ENCODE measurements at places on chromosomes 7 and 10. TPM values are rescaled to one million over a fixed set of nuclear protein-coding genes. Genes with fewer than 3 reads are reported as not detected.

The ZC3HAV1L gene
- 5.8 TPM for total RNA-seq

The HEPACAM2 gene
- 0.19 TPM for total RNA-seq

- no peak for DNase-seq
These were observed 14.3 kb downstream of the CEP41 start for GRCh38 chr7:130426564-130426963.

DNA sequence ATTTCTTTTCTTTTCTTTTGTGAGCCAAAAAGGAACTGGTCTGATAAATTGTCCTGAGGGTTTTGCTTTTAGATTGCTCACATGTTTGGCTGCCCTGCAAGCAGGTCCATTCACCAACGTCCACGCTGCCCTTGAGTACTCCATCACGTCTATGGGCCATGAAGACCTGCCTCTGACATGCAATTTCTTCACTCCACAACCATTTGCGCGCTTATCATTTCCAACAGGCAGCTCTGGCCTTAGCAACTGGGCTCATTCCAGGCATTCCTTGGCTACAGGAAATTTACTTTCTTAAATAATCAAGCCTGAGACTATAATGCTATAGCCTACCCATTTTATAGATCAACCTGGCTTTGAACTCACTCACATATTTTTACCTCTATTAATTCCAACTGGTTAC lies 408.3 kb upstream of the C7orf33 start:
- DNase-seq = no peak

DNA sequence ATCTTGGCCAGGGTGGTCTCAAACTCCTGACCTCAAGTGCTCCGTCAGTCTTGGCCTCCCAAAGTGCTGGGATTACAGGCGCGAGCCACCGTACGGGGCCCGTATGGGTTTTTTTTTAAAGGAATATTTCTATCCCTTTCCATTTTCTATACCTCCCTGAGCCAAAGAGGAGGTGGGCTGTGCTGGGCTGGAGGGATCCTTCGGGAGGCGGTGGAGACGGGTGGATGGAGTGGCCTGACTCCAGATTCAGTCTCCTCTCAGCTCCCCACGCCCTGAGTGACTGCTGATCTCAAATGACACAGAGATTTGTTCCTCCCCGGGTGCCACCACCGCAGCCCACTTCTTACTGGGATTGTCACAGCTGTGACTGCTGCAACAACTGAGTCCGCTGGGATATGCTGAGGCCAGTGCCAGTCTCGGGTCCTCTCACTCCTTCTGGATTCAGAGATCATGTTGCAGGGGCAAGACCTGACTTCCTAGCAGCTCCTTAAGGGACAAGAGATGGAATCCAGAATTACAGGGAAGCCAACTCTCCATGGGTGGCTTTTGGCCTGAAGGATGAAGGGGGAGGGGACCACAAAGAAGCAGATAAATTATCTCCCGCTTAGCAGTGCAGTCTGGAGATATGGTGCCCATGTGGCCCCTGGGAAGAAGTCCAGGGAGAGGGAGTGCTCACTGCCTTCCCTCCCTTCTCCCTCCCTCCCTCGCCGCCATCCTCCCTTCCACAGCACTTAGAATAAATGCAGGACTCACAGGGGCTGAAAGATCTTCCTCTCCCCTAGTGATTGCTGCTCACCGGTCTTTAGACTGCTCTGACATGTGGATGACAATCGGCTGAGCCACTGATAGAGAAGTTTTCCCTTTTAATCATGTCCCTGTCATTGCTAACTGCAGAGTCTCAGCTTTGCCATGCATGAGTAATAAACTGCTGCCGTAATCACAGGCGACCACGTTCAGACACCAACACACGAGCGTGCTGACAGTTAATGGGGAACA lies 14.3 kb downstream of the GALNT17 start:
- DNase-seq = peak; percentile 12

- no peak for DNase-seq
These were observed 55.8 kb downstream of the ALOX5 start for GRCh38 chr10:45429790-45430189.

All from heart right ventricle (tissue), 16 donors.